ENCODE measurements at places on chromosomes 11 and 22.

DNA sequence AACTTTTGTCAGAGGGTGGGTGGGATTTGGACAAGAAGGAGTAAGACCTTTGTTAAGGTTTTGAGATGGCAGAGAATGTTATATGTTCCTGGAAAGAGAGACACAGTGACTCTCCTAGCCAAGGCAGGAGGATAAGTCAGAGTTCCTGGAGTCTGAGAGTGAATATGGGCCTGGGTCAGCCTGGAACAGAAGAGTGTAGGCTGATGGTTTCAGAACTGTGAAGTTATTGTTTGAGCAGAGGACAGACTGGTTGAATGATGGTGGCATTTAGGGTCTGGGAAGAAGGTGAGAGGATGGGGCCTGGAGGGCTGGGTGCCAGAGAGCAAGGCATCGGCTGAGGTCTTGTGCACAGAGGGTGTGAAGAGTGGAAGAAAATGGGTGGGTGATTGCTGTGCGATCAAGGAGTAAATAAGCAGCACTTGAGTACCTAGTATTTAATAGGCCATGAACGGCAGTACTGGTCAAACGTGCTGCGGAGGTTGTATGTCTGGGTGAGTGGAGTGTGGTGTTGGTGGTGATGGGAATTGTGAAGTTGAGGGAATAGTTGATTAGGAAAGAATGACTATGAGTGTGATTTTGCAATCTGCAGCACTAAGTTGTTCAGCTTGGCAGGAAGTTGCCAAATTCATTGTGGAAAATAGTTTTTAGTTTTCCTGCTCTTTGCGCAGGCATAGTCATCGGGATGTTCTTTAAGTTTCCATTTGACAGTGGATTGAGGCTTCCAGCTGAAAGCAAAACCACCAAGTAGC, 1.8 kb downstream of the PANX1 start:
- DNase-seq: no peak

DNA sequence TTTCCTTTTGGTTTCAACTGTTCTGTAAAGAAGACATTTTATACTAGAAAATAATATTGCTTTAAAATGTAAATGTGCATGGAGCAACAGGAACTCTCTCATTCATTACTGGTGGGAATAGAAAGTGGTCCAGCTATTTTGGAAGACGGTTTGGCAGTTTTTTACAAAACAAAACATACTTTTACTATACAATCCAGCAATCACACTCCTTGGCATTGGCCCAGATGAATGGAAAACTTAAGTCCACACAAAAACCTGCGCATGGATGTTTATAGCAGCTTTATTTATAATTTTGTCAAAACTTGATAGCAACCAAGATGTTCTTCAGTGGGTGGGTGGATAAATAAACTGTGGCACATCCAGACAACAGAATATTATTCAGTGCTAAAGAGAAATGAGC, 49.9 kb upstream of the SEPTIN5 start:
- DNase-seq: no peak

GRCh38 chr11:86210898-86211297, 33.7 kb upstream of the EED start:
- DNase-seq: no peak

- DNase-seq: peak; percentile 60
These were observed 72.8 kb upstream of the KCNQ1OT1 start for GRCh38 chr11:2772544-2773031.

- no peak for DNase-seq
These were observed 62.1 kb upstream of the CADM1 start for GRCh38 chr11:115566180-115566764.

DNA sequence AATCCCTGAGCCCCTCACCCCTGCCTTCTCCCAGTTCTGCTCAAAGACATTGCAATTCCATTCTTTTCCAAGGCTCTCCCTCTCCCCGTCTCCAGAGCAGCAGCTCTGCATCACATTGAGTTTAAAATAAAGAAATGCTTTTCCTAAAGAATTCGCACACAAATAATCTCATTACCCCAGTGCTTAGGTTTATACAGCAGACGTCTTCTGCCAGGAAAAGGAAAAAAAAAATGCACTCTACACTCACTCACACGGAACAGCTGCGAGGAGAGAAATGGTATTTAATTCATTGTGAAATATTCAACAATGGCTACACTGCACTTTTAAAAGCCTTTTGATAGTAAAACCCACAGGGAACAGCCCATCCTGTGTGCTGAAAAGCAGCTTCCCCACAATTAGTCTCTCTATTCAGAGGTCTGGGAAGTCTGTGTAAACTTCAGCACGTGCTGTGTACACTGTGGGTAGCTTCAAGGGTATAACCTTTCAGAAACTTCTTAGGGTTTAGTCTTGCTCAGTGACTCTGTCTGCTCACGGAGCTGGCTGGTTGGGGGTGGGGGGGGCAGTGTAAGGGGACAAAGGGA, 42.8 kb downstream of the ETS1 start:
- DNase-seq: peak; percentile 44

DNA sequence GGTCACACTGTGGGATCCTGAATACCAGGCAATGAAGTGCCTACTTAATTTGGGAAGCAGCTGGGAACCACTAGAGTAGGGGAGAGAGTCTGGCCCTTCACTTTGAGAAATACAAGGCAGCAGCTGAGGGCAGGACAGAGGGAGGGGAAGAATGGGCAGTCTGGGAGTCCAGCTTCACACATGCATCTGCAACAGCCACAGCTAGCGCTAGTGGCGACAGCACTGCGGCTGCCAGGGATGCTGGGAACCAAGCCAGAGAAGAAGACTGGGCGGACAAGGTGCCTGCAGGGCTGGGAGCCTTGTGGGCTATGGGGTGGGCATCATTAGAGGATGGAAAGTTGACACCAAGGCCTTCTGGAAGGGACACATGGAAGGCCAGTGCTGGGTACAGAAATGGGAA, 15.8 kb downstream of the SCUBE2 start:
- no peak for DNase-seq

DNA sequence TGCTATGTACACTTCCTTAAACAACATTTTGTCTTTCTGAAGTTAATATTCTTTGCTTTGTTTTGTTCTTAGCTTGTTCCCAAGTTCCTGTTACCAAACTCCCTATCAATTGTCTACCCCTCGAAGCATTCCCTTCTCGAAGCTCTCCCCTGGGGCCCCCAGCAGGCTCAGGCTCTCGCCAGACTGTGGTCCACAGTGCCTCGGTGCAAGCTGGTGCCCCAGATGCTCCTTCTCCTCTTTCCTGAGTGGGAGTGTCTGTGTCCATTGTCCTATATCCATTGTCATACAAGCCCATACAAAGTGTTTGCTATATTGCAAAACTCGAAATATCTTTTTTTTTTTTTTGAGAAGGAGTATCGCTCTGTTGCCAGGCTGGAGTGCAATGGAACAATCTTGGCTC, 51.7 kb upstream of the RTL6 start:
- no peak for DNase-seq

GRCh38 chr22:44439356-44440223, 58.4 kb downstream of the RTL6 start:
- DNase-seq: no peak

GRCh38 chr22:37169406-37169805, 18.6 kb downstream of the C1QTNF6 start:
- peak; percentile 15 for DNase-seq

DNA sequence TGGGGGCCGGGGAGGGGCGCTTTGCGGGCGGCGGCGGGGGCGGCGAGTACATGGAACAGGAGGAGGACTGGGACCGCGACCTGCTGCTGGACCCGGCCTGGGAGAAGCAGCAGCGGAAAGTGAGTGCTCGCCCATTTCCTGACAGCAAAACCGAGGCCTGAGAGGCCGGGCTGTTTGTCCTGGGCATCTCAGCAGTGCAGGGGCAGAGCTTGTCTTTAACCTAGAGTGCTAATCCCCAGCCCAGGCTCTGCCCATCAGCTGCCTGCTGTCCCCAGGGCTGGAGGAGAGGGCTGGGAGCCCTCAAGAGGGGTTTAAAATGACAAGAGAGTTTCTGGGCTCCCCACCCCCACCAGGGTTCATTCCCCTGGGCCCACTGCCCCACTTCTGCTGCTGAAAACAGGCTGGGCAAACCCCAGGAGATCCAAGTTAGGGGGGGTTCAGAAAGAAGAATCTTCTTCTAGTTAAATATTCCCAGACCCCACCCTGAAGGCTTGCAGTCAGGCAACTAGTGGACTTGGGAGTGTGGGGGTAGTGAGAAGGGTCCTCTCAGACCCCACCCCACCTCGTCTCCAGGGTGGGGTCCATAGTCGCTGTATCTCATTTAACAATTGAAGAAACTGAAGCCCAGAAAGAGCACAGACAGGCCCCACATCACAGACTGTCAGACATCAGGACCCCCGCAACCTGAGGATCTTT, 411 bp downstream of the ACTN3 start:
- DNase-seq: no peak

- peak; percentile 44 for DNase-seq
These were observed 11.9 kb upstream of the CSF2RB start for GRCh38 chr22:36901411-36902142.

DNA sequence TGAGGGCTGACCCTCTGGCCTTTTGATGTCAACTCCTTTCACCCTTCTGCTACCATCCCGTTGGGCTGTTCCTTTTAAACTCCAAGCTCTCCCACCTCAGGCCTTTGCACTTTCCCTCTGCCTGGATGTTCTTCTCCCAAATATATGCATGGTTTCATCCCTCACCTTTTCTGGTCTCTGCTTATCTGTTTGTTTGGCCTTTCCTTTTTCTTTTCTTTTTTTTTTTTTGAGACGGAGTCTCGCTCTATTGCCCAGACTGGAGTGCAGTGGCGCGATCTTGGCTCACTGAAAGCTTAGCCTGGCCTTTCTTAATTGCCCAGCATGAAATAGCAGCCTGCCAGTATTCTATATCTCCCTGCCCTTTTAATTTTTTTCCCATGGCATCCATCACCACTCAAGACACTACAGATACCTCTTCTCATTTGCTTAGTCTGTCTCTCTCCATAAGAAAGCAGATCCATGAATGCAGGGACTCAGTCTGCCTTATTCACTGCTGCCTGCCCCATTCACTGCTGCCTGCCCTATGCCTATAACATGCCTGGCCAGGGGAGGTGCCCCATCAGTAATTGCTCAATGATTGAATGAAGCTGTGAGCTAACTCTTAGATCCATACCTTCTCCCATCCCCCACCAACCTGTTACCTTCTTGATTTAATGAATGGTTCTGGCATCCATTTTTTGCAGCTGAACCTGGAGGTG, 58.4 kb upstream of the CLTCL1 start:
- no peak for DNase-seq

GRCh38 chr11:82634091-82634490, 99.6 kb downstream of the FAM181B start:
- no peak for DNase-seq

- DNase-seq: no peak
These were observed 63.0 kb downstream of the P4HA3 start for GRCh38 chr11:74248469-74248868.

GRCh38 chr11:59097113-59097708, 9.8 kb upstream of the FAM111B start:
- DNase-seq: peak; percentile 74

DNA sequence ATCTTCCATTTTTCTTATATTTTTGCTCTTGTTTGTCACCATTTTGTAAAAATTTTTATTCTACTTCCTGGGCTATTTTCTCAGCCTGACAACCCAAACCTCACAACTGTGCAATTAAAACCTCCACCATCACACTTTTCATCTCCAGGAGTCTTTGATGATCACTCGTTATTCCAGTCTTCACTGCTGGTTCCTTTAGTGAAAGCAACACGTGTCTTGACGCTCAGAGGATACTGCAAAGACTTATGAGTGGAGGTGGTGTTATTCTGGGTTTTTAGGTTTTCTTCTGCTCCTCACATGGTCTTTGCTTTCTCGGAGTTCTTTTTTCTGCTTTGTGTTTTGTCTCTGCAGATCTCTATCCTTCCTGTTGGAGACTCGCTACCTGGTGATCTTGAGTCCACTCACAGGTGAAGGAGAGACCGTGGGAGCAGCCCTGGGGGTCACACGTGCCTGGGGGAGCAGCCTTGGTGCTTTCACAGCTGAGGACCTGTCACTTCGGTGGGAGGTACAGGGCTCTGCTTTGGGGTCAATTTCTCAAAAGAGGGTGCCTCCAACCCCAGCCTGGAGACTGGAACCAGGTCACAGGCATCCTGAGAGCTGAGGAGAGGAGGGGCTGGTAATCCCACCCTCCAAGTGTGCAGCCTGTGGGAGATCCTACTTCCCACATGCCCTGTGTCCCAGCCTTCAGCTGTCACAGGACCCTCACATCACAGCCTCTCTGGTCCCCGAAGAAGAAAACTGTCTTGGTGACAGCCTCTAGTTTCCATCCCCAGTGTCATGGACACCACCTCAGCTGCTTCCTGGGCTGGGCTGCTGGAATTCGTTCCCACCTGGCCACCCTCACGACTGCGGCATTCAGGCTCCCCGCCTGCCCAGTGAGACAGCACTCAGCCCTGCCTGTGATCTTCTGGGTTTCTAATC, 11.0 kb downstream of the SULT4A1 start:
- DNase-seq: no peak

GRCh38 chr11:10117709-10118351, 176.2 kb downstream of the SBF2 start:
- DNase-seq: no peak

- DNase-seq: no peak
These were observed 287.4 kb upstream of the PDGFD start for GRCh38 chr11:104451197-104451893.

GRCh38 chr11:115672412-115672811, 168.2 kb upstream of the CADM1 start:
- DNase-seq: no peak

GRCh38 chr11:44306052-44306917, 3.7 kb downstream of the ALX4 start:
- no peak for DNase-seq

- DNase-seq: no peak
These were observed 2.9 kb downstream of the FAM111A start for GRCh38 chr11:59145534-59145933.

- DNase-seq: no peak
These were observed 1.9 kb upstream of the ANO9 start for GRCh38 chr11:443542-444199.
